ENCODE measurements at places on chromosomes 11 and 22. TPM values are rescaled to one million over a fixed set of nuclear protein-coding genes. Genes with fewer than 3 reads are reported as not detected.

- peak; percentile 87 for DNase-seq
Measured at GRCh38 chr11:62546244-62546928, at the start of gene AHNAK. AHNAK (minus strand) TSS chr11:62546806; CDS start chr11:62536098, 10,708 bp downstream.

The LARGE1 gene
- total RNA-seq = 101 TPM

- DNase-seq = no peak
Measured at GRCh38 chr11:35313760-35314153, 105.6 kb downstream of the SLC1A2 start.

DNA sequence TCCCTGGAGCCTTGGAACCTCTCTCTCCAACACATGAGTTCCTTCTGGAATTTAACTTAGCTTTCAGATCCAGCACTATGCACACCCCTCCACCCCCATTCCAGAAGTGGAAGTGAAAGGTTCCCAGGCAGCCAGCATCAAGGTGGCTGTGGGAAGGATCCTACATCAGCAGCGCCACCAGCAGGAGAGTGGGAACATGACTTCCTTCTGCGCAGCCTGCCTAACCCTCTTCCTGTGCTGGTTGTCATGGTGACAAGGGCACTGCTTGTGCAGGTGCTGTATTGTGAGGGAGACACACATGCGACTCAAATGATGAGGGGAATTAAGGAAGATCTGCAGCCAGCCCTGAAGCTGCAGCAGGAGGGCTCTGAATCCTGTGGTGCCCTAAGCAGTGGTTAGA, 904.5 kb upstream of the API5 start:
- DNase-seq = no peak

DNA sequence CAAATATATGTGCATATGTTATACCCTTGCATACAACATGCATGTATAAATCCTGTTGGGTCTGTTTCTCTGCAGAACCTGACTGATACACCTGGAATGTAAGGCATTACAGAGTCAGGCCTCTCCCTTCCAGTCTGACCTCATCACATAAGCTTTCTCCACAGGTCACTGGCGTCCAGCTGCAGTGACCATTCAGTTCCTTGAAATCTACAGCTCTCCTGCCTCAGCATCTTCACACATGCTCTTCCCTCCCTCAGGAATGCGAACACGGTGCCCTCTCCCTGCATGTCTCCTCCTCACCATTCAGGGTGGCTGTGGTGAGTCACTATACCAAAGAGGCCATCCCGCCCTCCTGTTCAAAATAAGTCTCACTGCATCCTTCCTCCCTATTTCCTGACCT, 657.8 kb upstream of the B3GAT1 start:
- DNase-seq = no peak

DNA sequence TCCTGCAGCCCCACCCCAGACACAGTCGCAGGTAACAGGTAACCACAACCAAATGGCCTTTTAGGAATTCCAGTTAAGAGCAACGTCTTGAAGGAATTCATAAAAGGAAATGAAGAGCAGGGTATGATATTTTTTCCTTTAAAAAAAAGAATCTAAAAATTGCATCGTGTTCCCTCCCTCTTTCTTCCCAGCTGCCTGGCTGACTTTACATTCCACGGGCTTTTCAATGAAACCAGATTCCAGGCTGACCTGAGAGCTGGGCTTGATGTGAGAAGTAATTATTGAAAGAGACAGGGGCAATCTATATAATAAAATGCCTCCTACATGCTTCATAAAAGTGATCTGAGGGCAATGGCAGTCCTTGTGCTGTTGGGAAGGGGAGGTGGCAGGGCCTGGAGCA, 57.3 kb upstream of the EIF3D start:
- no peak for DNase-seq

DNA sequence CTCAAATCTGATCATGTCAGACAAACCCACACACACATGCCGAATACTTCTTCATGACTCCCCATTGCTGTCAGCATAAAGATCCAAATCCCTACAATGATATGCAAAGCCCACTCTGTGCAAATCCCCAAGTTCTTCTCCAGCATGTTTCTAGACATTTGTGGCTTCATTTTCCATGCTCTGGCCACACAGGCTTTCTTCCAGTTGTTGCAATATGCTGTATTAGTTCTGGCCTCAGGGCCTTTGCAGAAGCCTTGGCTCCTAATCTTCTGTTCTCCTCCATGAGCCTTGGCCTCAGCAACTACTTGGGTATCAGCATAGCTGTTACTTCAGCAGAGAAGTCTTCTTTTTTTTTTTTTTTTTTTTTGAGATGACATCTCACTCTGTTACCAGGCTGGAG, 49.6 kb downstream of the NAV2 start:
- no peak for DNase-seq

The OR2AG1 gene
- total RNA-seq = not detected

The PPP2R5B gene
- total RNA-seq = 23.0 TPM

DNA sequence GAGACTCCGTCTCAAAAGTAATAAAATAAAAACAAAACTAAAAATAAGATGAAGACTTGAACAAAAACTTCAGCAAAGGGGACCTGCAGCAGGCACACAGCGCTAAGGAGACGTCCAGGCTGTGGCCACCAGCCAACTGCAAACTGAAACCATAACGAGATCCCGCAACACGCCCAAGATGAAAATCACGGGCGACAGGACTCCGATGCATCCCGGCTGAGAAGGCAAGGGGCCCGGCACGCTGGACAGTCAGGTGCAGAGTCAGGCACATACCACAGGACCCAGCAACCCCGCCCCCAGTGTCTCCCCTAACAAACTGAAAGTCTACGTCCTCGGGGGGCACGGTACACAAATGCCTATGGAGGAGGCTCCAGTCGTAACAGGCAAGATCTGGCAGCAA, 9.2 kb downstream of the HRAS start:
- no peak for DNase-seq

DNA sequence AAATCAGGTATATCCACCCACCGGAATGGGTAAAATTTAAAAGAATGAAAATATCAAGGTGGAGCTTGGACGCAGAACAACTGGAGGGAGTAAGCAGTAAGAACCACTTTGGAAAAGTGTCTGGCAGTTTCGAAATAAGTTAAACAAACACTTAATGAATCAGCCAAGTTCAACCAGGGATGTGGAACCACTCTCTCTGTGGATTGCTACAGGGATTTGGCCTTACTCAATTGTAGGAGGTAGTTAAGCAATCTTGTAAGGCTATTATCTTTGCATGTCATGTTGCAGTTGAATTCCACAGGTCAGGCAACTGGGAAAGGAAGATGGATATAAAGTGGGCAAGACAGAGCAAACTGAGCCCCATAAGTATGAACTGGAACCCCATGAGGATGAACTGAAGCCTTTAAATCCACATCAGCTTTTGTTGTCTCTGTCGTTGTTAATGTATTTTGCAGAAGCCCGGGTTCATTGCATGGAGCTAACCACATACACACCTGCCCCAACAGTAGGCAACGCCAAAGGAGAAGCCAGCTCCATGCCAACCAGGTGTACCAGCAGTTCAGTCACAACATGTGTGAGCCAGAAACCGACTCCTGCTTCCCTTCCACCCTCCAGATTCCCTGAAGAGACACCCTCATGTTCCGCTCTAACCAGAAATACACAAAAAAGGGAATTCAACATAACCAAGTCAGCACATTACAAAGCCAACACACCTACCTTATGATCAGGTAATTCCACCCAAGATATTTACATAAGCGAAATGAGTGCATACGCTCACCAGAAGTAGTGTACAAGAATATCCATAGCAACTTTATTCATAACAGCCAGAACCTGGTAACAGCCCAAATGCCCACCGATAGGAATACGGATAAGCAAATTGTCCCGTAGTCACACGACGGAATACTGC, 8.0 kb upstream of the SLC43A3 start:
- no peak for DNase-seq

The YAP1 gene
- total RNA-seq = 135 TPM
